PC-9 (cell line): ENCODE measurements at places on chromosomes 6 and 20. TPM values are rescaled to one million over a fixed set of nuclear protein-coding genes. Genes with fewer than 3 reads are reported as not detected.

MCM3 gene
- total RNA-seq: 90.9 and 111 TPM in 2 replicates

SAPCD1 gene
- 11.1 and 16.9 TPM in 2 replicates for total RNA-seq

JPH2 gene
- total RNA-seq: 41.1 and 58.8 TPM in 2 replicates

SLC17A2 gene
- not detected in 2 replicates for total RNA-seq

TRAPPC3L gene
- not detected in 2 replicates for total RNA-seq

GRCh38 chr20:57437267-57437666, 46.1 kb downstream of the RBM38 start:
- no peak for DNase-seq

DNA sequence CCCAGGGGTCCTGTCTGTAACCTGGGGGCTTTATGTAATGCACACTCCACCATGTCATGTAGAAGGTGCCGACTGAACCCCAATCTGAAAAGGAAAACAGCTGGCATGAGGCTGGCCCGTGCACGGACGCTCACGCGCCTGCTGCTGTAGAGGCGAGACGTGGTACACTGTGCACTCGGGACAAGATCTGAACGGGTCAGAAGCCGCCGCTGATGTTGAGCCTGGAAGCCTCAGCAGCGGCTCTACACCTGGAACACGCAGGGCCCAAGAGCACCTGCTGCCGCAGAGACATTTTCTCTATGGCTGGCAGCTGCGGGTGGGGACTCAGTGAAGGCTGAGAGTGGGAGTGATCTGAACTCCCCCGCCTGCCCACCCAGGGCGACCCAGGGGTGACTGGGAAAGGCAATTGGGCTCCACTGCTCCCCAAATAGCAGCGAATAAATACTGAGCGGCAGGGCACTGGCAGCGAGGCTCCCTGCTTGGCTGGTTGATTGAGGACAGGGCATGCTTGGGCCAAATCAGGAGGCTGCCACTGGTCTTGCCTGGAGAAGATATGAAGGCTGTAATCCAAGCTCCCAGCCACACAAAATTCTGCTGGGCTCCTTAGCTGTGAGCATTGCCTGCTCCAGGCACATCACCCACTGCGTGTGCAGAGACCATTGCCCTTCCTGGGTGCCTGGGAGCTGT, 2.5 kb upstream of the OGFR start:
- no peak for DNase-seq

DNA sequence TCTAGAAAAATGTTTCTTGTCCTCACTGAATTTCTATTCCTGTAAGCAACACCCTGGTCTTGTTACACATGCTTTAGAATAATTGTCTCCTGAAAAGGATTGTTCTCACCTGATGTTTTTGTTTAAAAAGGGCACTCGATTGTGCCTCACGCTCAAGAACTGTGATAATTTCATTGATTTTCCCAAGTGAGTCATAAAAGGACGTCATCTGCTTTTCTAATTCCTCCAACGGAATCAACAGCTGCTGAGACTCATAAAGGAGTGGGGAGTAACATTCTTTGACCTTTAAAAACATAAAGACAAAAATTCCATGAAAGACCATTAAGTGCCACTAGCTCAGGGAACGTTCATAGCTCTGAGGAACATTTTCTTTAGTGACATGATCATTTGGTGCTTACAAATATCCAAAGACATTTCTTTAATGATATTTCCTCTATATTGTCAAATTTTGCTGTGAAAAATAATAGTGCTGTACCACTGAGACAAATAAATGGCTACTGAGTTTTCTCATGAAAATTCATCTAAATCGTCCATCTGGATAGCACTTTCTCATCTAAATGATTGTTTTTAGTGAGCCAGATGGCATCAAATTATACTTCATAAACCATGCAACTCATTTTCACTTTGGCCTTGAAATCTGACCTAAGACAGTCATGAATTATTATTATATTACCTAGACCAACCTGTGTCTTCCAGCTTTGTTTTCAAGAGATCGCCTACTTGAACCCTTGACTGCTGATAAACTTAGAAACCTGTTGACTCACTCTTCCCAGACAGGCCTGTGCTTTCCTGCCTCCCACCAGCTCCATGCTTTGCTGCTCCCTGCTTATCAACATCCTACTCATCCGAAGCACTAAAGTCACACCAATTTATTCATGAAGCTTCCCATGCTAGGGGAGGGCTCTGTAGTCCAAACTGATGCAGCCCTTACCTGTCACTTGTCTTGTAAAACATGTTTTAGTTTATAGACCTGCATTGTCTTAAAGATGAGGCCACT, 178.2 kb downstream of the SYNE1 start:
- no peak for DNase-seq
